H1 (cell line): ENCODE measurements at places on chromosomes 6 and 20. TPM values are rescaled to one million over a fixed set of nuclear protein-coding genes. Genes with fewer than 3 reads are reported as not detected.

GRCh38 chr20:15333170-15333569 lies 995.8 kb upstream of the FLRT3 start:
- no peak overlapping the region for H3K4me3 ChIP-seq
- H3K27me3 ChIP-seq, result no peaks in the 10 kb centered on the region
- DNase-seq, result no peak

The POU3F2 gene
- total RNA-seq, result 0.35 and 0.48 TPM in 2 replicates

- peaks cover 18% of the 10 kb centered on the region; the same call in 1 of the 2 replicates for H3K27me3 ChIP-seq
- no peak overlapping the region for H3K4me3 ChIP-seq
- H3K36me3 ChIP-seq, result no peaks in the 10 kb centered on the region
- no peak for DNase-seq
- no peaks in the 10 kb centered on the region for H3K4me1 ChIP-seq
Measured at GRCh38 chr6:35224720-35225119, 11.0 kb downstream of the SCUBE3 start.

DNA sequence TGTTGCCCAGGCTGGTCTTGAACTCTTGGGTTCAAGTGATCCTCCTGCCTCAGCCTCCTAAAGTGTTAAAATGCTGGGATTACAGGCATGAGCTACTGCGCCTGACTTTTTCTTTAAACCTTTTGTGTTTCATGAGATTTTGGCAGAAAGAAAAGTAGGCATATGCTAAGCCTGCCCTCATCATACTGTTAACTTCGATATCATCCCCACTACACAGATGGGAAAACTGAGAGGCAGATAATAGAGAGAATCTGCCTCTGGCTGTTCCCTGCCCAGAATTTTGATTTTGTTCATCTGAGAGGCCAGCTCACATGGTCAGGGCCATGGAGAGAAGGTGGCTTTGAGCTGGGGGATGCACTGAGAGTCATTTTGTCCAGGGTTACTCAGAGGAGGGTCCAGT lies 7.5 kb downstream of the PABPC1L start:
- no peak for DNase-seq
- H3K27me3 ChIP-seq, result no peaks in the 10 kb centered on the region
- peaks cover 61% of the 10 kb centered on the region for H3K36me3 ChIP-seq
- H3K27ac ChIP-seq, result no peak overlapping the region
- H3K4me1 ChIP-seq, result no peaks in the 10 kb centered on the region
